ENCODE measurements at places on chromosomes 1 and 21.
A peak's percentile ranks its signal among the peaks of the same experiment; 100 is the strongest.

- DNase-seq: no peak
Observed at GRCh38 chr1:168134132-168134531, 2.6 kb downstream of the GPR161 start.

DNA sequence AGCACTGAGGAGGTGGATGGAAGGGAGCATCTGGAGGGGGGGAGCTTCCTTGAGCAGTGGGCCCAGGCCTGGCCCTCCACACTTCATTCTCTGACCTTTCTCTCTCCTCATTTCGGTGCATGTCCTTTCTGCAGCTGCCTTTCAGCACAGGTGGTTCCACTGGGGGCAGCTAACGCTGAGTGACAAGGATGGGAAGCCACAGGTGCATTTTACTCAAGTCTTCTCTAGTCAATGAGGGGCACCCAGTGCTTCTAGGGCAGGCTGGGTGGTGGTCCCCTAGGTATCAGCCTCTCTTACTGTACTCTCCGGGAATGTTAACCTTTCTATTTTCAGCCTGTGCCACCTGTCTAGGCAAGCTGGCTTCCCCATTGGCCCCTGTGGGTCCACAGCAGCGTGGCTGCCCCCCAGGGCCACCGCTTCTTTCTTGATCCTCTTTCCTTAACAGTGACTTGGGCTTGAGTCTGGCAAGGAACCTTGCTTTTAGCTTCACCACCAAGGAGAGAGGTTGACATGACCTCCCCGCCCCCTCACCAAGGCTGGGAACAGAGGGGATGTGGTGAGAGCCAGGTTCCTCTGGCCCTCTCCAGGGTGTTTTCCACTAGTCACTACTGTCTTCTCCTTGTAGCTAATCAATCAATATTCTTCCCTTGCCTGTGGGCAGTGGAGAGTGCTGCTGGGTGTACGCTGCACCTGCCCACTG, 43.2 kb downstream of the YARS1 start:
- DNase-seq: no peak

- peak; percentile 88 for DNase-seq
Observed at GRCh38 chr1:210584439-210585113, 255.9 kb downstream of the HHAT start.

GRCh38 chr1:32883338-32884031, 2.8 kb upstream of the HPCA start:
- no peak for DNase-seq

DNA sequence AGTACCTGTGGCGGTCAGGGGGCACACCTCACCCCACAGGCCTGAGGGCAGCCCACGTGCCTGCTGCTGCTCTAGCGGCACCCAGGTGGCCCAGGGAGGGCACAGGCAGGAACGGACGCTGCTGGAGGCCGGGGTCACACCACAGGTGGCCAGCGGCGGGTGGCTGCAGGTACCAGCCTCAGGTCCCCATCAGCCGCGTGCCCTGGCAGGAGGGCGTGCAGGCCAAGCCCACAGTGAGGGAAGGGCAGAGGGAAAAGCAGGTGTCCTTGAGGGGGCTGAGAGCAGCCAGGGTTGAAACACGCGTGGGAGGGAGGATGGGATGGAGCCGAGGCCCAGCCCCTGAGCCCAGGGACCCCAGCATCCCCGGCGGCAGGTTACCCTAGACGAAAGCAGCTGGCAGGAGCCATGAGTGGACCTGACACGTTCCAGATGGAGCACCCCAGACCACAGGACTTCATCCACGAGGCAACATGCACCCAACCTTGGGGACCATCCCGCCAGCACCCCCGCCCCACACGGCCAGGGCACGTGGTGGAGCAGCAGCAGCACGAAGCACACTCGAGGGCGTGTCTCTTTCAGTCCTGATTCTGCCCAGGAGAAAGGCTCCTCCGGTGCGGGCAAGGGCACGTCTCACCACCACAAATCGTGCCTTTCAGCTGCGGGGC, 3.7 kb downstream of the SLC19A1 start:
- DNase-seq: no peak

DNA sequence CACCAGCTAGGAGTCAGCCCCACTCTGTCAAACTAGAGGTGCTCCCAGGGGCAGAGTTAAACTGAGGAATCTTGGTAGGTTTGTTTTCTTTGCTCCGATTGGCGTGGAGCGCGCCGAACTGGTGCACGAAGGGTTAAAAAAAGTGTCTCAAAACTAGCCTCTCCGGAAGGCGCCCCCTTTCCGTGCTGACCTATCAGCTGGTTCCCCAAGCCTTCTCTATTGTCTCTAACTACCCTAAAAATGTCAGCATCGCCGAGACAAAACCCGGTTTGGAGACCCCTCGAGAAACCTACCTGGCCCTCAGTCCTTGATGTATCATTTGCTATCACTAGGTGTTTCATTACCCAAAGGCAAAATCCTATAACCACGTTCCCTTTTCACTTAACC, 2.2 kb downstream of the TGFB2 start:
- peak; percentile 65 for DNase-seq

GRCh38 chr1:48726139-48726538, 50.6 kb downstream of the BEND5 start:
- DNase-seq: no peak

DNA sequence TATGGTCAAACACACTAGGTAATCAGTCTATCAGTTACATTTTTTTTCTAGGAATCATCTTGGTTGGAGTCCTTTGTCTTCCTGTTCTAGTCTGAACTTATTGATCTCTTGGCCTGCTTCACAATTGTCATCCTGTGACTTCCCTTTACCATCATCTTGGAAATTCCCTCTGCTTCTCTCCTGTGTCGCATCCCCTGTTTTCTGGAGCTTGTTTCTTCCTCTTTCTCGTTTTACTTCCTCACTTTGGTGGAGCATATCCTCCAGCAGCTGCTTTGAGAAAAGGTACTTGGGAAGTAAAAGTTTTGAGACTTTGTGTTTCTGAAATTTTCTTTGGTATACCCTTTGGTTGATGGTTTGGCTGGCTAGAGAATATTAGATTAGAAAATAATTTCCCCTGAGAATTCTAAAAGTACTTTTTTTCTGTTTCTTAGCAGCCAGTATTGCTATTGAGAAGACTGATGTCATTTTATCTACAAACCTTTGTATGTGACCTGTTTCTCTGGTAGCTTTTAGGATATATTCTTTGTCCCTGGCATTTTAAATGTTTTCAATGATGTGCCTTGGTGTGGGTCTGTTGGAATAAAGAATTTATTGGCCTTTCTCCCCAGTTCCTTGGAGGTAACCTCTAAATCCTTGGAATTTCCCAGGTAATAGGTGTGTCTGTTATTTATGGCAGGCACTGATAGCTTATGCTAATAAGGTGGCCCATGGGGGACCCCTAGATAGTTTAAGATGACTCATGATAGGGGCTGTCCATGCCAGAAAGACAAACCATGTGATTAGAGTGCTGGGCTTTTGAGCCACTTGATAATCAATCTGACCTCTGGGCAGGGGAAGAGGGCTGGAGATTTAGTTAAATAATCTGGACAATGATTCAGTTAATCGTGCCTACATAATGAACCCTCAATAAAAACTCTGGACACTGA, 6.1 kb upstream of the MYCL start:
- no peak for DNase-seq

DNA sequence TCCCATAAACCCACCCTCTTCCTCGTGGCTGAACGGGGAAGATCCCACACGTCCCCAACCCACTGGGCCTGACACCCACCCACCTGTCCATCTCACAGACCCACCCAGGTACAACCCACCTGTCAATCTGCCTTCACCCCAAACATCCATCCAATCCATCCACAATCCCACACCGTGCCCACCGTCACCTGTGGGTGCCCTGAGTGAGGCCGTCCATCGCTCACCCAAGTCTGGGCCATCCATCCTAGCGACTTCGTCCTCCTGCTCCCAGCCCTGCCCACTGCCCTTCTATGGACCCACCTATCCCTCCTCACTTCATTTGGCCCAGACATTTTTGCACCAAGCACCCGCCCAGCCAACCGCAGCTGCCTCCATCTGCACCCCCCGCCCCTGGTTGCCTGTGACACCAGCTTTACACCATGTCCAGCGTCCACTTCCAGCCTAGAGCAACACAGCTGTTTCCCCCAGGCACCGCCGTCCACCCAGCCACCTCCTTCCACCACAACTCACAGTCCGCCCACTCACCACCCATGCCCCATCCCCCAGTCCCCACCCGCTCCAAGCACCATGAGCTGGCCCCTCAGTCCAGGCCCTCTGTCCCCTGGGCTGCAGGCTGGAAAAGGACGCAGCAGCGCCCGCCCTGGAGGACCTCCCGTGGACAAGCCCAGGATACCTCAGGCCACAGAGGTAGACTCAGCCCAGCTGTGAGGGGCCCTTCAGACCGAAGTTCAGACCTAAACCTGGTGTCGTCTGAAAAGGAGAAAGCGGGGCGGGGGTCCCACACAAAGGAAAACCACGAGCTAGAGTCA, 7.7 kb downstream of the TTLL10 start:
- DNase-seq: no peak

DNA sequence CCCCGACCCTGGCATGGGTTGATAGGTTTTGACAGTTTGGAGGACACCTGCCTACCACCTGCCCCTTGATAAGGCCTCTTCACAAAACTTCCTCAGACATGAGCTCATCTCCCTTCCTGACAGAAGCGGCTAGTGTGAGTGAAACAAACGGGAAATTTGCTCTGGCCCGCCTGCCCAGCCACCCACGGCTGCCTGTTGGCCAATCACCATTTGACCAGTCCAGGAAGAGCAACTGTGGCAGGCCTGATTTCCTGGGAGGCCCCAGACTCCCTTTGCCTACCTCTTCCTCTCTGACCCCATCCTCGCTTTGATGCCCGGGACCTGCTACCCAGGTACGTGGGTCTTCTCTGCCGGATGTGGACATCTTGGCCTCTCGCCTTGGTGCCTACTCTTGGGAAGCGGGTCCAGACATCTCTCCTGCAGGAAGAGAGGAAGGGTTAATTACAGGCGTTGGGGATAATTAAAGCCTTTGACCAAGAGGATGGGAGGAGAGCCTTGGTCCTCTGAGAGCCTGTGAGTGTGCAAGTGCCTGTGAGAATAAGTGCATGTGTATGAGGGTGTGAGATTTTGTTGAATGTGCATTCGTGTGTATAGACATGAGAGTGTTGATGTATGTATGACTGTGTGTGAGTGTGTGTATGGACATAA, 1.1 kb upstream of the EPHA2 start:
- peak; percentile 71 for DNase-seq

DNA sequence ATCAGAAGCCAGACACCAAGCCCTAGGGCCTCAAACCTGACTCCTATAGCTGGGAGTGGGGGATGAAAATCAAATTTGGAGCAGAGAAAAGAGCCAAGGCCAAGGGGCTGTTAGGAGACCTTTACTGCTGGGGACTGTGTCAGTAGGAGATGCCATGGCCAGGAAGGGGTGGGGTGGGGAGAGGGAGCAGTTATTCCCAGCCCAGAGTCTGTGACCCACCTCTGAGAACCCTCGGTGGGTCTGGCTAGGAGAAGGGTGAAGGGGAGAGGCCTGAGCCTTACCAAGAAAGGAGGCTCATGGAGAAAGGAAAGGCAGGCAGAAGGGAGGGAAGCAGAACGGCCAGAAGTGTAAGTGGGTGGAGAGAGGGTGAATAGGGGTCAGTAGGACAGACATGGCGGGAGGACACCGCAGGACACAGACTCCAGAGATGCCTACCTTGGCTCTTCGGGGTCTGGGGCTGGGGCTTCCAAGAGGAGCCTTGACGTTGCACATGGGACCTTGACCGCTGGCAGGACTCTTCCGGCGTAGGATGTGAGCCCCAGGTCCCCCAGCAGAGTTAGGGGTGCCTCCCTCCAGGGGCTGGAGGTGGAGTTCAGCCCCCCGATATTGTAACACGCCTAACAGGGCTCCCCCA, 1.2 kb downstream of the ADAMTS4 start:
- DNase-seq: no peak

GRCh38 chr21:45432575-45433255, 27.8 kb downstream of the COL18A1 start:
- DNase-seq: peak; percentile 14

DNA sequence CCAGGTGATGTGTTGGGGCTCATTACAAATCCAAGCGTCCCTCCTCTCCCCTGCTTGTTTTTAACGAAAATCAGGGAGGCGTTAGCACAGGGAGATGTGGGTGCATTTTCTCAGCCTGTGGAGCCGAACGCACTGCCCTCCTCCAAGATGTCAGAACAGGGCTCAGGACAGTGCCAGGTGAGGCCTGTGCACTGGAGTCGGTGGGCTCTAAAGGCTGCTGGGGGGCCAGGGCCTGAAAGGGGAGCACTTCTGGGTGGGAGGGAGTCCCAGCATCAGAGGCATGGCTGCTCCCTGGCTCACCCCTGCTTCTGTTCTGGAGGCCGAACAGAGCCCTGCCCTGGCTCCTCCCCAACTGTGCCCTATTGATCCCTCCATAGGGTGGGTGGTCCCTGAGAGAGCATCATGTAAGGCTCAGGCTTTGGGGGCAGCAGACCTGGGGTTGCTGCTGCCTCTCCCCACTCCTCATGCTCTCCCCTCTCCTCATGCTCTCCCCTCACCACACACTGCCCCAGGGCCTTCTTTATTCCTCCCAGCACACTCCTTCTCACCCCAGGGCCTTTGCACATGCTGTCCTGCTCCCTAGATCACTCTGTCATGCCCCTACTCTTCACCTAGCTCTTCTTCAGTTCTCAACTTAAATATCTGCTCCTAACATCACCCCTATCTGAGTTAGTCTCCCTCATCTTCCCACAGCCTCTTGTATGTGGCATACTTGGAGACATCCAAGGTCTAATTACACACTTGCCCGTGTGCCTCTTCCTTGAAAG, 725.2 kb downstream of the PTPRU start:
- no peak for DNase-seq
